ENCODE measurements at places on chromosomes 7 and 10.

DNA sequence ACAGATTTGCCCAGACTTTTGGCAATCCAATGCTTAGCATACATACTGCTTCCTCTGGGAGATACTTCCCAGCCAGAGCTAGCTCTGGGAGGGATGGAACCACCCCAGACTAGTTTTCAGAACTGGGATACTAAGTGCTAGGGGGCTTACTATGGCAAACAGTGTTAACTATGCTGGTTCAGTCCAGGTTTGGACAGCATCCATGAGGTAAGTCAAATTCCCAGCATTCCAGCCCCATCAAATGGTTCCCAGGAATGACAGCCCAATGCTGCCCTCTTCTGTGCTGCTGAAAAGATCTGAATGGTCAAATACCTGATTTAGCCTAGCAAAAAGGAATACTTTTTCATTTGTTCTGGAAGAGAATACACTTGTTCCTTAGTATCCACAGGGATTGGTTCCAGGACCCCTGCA is 141.7 kb upstream of the CCDC6 start:
- DNase-seq, result no peak

DNA sequence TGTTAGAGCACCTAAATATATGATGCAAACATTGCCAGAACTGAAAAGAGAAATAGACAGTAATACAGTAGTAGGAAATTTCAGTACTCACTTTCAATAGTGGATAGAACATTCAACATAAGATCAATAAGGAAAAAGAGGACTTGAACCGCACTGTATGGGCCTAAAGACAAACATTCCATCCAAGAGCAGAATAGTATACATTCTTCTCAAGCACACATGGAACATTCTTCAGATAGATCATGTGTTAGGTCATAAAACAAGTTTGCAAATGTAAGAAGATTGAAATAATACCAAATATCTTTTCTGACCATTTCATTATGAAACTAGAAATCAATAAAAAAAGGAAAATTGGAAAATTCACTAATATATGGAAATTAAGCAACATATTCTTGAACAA is 185.4 kb upstream of the FOXP2 start:
- DNase-seq, result no peak

DNA sequence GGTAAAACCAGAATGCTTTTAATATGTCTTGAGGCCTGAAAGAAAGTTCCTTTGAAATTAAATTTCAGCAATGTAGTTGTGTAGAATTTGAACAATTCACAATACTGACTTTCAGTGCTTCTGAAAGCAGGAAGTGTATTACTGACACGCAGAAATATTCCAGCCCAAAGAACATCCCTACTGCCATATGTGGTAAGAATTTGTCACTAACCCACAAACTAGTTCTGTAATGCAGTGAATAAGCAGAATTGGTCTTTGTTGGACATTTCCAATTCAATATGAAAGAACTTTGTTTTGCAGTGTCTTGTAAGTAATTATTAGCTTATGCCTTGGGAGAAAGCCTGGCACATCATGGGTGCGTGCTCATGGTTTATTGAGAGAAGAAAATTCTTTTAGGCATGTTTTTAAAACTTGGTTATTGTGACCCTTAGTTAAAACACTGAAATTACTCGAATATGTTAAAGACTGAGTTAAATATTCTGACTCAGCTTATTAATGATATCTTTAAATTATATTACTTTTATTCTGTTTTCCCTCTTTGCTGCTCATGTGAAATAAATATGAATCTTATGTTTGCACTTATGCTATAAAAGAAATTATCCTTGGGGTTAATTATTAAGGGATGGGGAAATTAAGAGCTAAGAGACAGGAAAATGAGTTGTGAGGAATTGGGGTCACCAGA is 33.4 kb downstream of the PTPN12 start:
- no peak for DNase-seq

DNA sequence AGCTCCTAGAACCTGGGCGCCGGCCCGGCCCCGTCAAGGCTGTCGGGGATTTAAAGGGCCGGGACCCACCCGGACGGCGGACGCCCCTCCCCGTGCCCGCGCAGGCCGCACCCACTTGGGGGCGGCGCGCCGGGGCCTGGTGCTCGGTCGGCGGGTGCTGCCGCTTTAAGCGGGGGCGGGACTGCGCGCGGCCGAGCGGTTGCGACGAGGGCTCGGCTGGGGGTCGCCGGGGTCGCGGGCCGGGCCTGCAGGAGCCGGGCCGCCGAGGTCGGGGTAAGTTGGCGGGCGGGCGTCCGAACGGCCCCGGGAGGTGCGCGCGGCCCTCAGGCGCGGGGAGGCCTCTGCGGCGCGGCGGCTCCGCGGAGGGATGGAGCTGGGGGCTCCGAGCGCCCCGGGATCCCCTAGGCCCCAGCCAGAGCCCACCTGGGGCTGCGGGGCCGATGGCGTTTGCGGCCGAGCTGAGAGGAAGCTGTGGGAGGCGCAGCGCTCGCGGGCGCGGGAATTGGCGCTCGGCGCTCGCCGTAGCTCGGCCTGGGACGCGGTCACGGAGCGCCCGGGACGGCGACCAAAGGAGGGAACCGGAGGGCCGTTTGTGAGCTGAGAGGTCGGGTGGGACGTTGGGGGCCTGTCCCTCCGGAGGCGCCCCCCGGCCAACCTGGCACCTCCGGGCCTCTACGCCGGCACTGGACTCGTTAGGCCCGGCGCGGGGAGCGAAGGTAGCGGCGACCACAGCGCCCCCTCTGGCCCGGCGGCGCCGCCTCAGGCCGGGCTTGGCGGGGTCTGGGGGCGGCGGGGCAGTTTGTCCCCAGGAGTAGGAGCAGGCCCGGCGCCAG is at the start of gene TRRAP:
TSS of gene TRRAP (plus strand) at position 168 of the 833 bp plus-strand sequence. CDS start 2,619 bp downstream, outside the sequence.
- DNase-seq, result peak; percentile 55

- no peak for DNase-seq
These were observed 4.4 kb downstream of the SCART1 start for GRCh38 chr10:133458021-133458709.

DNA sequence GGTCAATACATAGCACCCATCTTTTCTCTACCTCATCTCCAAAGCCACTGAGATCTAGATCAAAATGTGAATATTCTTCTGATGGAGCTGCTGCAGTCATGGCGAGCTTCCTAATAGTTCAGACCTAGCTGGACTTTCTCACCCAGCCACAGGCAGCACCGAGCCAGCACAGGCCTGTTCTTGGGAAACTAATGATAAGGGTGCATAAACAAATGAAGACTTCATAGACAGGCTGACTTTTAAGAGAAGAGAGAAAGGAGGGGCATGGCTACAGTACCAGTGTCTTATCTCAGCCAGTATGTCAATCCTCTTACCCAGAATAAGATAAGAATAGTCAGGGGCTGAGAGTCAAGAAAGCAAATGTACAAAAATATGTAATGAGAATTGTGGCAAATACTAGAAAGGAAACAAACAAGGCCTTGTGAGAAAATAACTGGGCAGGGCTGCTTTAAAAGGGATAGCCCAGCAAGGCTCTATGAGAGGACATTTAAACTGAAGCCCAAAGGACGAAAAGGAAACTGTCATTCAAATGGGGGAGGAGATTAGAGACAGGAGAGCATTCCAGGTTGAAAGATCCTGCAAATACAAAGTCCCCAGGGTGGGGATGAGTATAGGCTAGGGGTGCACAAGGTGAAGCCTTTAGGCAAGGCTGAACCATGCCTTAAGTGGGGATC is 21.8 kb upstream of the CDK14 start:
- DNase-seq, result no peak

All from T-helper 2 cell (primary cell).